ENCODE measurements at places on chromosomes 2 and 18.

- no peak for DNase-seq
These were observed 6.1 kb upstream of the KYNU start for GRCh38 chr2:142871396-142871795.

GRCh38 chr18:11850821-11851145 lies 430 bp upstream of the CHMP1B start:
- DNase-seq, result no peak

- DNase-seq, result no peak
These were observed 64.7 kb downstream of the DGKD start for GRCh38 chr2:233418761-233419546.

GRCh38 chr2:206361407-206362045 lies 81.8 kb upstream of the ADAM23 start:
- DNase-seq, result no peak

GRCh38 chr2:57906152-57906732 lies 140.4 kb upstream of the VRK2 start:
- no peak for DNase-seq

- peak; percentile 81 for DNase-seq
These were observed 1.6 kb downstream of the NEU4 start for GRCh38 chr2:241810307-241811200.

- DNase-seq, result no peak
These were observed 26.3 kb upstream of the CRIM1 start for GRCh38 chr2:36329251-36329650.

DNA sequence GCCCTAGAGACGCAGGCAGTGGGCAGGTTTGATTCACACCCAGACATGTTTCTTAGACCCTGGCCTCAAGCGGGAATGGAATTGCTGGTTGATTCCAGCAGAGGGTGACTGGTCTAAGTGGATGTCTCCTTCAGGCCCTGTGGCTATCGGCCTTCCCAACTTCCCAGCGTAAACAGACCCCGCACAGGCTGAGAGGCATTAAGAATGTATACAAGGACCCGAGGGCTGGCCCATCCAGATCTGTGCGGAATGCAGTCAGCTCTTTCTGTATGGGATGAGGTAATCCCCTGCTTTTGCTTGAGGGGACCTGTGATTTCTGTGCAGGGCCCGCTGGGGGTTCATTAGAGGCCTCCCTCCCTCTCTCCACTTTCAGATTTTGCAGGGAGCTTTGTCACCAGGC lies 6.5 kb downstream of the ACKR3 start:
- no peak for DNase-seq

- no peak for DNase-seq
These were observed 75.0 kb downstream of the EMILIN2 start for GRCh38 chr18:2921778-2922177.

GRCh38 chr2:23241121-23241520 lies 143.9 kb upstream of the KLHL29 start:
- DNase-seq, result no peak

DNA sequence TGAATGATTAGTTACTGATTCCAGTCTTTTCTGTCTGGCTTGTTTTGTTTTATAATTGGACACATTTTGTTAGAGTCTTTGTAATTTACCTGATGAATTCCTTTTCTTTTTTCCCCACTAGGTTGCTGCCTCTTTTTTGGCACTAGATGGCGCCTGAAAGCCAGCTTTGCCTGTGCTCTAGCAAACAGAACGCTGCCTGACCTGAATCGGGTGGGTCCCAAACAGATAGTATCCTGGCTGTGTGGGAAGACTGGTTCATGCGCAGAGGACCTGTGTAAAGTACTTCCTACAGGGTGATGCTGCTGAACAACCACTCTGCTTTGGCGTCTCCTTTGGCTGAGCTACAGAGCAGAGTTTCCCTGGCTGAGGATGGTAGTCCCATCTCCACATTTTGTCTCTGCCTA lies 288.2 kb downstream of the IKZF2 start:
- no peak for DNase-seq

- DNase-seq, result no peak
These were observed 515.9 kb downstream of the SLC4A3 start for GRCh38 chr2:220143336-220143735.

DNA sequence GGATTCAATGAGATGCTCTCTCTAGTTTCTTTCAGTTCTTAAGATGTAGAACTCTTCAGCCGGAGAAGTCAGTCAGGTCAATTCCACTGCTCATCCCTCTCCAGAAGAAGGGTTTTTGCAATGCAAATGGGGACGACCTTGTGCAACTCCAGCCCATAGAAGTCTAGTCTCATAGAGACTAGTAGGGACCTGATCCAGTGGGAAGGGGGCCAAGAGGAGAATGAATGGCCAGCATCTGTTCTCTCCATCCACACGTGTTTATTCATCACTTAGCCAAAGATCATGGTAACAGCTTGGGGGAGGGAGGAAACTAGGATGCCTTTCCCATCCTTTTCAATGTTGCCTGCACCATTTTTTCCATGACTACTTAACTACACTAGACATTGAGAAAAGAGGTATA lies 120.2 kb downstream of the LAMA3 start:
- no peak for DNase-seq

DNA sequence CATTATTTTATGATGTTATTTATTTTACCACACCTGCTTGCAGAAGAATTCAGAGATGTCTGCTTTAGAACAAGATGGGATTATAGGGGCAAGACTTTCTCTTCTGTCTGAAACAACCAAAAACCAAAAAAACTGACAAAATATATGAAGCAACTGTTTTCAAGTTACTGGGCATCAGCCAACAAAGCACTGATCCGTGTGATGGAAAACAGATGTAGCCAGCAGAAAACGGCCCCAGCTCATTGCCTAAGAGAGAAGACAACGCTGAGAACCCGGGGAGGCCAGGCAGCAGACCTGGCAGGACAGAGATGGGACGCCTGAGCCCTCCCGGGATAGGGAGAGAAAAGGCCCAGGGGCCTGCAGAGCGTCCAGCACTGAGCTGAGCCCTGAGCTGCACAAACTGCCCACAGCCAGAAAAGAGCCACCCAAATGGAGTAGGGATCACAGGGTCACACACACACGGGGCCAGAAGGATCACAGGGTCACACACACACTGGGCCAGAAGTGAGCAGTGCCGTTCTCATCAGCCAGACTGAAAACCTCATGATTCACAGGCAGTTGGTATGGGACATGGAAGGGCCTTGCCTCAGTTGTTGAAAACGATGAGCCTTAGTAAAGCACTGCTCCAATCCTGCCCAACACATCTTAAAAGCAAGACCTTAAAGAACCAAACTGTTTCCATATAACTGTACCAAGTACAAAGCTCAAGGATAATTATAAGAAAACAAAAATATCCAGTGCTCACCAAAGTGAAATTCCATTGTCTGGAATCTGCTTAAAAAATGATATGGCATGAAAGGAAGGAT lies 12.1 kb downstream of the PXDN start:
- DNase-seq, result no peak

DNA sequence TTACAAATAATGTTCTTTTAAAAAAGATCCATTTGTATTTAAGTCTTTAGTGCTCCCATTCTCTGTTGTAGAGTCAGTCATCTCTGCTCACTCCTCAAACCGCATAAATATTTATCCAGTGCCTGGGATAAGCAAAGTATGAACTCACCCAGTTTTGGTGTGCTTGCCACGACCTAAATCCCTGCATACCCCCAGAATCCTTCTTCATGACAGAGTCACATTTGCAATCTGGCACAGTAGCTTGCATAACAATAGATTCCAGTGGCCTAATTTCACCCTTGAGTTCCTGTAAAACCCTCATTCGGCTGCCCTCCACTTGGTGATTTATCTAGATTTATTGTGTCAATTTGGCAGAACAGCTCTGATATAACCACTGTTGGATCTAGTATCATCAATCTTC lies 92.9 kb downstream of the DTNA start:
- DNase-seq, result no peak
